ENCODE measurements at places on chromosomes 7 and 10. TPM values are rescaled to one million over a fixed set of nuclear protein-coding genes. Genes with fewer than 3 reads are reported as not detected.

GRCh38 chr10:51985336-51985735, 285.9 kb upstream of the CSTF2T start:
- no peak for DNase-seq

DNA sequence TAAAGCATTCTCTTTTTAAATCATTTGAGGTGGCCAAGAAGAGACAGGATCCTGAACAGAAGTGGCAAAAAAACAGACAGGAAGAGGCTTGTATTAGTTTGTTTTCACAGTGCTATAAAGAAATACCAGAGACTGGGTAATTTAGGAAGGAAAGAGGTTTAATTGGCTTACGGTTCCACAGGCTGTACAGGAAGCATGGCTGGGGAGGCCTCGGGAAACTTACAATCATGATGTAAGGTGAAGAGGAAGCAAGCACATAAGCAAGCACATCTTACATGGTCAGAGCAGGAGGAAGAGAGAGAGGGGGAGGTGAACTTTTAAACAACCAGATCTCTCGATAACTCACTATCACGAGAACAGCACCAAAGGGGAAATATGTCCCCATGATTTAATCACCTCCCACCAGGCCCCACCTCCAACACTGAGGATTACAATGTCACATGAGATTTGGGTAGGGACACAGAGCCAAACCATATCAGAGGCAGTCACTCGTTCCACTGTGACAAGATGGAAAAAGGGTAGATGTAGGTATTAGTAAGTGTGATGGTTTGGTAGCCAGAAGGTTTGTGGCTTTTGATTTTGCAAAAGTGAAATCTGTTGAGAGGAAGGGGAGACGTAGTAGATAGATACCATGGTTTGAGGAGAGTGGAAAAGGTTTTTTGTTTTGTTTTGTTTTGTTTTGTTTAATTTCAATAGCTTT, 5.1 kb downstream of the MSRB2 start:
- no peak for DNase-seq

DNA sequence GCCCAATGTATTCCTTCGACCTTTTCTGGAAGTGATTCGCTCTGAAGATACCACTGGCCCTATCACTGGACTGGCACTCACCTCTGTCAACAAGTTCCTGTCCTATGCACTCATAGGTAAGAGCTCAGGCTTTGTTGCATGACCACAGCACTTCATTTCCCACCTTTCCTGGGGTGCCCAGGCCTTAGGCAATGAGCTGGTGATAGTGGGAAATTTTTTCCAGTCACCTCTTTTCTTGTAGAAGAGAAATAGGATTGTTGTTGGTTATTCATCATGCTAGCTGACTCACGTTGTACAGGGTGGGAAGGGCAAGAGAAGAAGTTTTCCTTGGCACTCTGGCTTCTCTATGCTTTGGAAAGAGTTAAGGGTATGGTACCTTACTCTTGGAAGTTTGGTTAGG, 51.4 kb upstream of the NFKB2 start:
- DNase-seq = no peak

DNA sequence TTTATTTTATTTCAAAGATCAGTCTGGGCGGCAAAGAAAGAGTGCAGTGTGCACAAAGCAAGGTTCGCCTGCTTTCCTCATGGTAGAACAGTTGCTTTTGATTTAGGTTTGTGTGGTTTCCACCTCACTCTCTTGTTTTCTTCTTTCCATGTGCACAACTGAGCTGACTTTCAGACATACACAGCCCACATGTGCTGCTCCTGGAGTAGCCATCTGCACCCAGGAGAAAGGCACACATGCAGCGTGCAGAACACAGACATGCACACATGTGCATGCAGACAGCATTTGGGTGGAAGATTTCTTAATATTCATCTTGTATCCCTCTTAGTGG, 302.1 kb downstream of the FZD1 start:
- no peak for DNase-seq

- peak; percentile 66 for DNase-seq
These were observed 1.5 kb downstream of the MKX start for GRCh38 chr10:27743877-27744801.

GRCh38 chr7:1103009-1103788, 15.3 kb downstream of the GPER1 start:
- DNase-seq = no peak

DNA sequence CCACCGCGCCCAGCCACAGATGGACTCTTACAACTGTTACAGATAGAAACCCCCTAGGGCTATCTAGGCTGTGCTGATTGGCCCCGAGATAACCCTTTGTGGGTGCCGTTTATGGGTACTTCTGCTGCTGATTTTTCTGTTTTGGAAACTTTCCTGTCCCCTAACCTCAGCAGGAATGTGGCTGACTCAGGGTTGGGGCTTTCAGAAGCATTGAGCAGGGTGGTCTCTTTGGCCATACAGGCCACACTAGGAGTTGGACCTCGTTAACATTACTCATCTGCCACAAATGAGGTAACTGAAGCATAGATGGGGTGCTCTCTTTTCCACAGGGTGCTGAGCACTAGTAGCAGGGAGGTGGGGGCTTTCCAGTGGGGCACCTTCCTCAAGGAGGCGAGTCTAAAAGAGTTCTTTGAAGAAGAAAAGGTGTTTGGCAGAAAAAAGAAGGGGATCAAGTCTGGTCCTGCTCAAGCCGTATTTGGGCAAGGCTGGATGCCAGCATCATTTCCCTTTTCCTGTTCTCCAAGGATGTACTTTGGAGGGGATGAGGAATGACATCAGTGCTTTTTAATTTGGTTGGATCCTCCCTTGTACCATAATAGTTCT, 6.4 kb downstream of the ZSCAN25 start:
- DNase-seq = no peak

- no peak for DNase-seq
These were observed 528.9 kb downstream of the HTR7 start for GRCh38 chr10:90328896-90329295.

DNA sequence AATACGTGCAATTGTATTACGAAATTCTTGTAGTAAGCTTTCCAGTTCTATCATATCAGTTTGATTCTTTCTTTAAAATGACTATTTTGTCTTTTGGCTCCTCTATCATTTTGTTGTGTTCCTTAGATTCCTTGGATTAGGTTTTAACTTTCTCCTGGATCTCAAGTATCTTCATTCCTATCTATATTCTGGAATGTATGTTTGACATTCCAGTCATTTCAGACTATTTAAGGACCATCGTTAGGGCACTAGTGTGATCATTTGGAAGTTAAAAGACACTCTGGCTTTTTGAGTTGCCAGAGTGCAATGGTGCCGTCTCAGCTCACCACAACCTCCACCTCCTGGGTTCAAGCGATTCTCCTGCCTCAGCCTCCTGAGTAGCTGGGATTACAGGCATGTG, 45.7 kb upstream of the SFTPD start:
- peak; percentile 46 for DNase-seq

- no peak for DNase-seq
These were observed 21.8 kb upstream of the SVIL start for GRCh38 chr10:29656451-29656992.

GRCh38 chr10:118310822-118311221, 31.3 kb downstream of the FAM204A start:
- DNase-seq = no peak

GRCh38 chr7:74453322-74454011, at the start of gene GTF2IRD1:
Gene GTF2IRD1, plus strand, starts transcription at chr7:74453906. Its CDS starts 54,175 bp downstream, at chr7:74508081.
- peak; percentile 89 for DNase-seq

DNA sequence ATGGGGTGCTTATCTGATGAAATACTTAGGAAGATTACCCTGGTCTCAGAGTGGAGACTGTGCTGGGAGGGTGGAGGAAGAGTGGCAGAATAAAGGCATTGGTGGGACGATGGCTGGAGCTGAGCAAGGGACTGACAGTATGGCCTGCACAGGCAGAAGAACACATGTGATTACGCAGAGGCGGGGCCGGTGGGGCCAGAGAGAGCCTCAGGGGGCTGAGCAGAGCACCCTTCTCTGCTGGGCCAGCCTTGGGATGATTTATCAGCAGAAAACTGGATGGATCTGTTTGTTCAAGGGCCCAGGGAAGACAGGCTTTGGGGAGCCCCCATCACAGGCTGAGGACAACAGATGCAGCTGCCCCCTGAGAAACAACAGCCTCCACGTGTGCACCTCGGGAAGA, 272.1 kb downstream of the SDK1 start:
- DNase-seq = no peak

DNA sequence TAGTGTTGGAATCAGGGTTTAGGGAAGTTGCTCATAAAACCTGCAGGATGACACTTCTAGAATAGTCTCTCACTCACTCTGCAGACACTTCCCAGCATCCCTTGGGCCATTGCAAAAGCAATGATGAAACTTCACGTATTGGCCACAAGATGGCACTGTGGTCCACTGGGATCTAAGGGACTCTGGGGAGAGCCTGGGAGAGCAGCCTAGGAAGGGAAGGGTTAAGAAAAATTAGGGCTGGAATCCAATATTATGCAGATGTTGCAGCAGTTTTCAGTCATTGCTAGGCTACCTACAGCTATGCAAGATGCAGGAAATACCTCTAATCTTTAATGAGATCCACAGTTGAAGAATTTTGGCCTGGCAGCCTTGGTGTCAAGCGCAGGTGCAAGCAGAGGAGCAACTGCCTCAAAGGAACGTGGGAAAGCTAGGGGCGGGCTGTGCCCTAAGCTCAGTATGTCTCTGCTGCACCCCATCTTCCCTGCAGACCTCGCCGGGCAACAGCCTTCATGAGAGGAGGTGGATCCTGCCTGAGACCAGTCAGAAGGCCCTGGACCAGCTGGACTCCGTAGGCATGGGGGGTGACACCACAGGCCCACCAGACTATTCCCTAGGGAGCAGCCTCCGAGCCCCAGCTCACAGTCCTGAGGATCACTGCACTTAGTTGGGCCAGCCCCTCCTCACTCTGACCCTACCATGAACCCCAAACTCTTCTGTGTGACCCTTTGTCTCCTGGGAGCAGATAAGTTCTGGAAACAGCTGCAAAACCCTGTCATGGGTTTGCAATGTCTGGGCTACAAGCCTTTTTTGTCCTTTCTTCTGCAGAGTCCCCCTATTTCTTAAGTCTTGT, 127.9 kb upstream of the PRSS58 start:
- DNase-seq = peak; percentile 78

The CARD11 gene
- 19.0 TPM for polyA plus RNA-seq

The MYL10 gene
- 0.75 TPM for polyA plus RNA-seq

The CPN1 gene
- polyA plus RNA-seq = not detected

The MYO3A gene
- polyA plus RNA-seq = 1.3 TPM
